Aorta (tissue), 5 donors: ENCODE measurements at places on chromosomes 1 and 21. TPM values are rescaled to one million over a fixed set of nuclear protein-coding genes. Genes with fewer than 3 reads are reported as not detected.

GRCh38 chr1:170351366-170351946 lies 180.5 kb upstream of the GORAB start:
- H3K36me3 ChIP-seq = no peaks in the 10 kb centered on the region
- no peak for DNase-seq
- no peak overlapping the region for H3K4me3 ChIP-seq
- H3K4me1 ChIP-seq = peaks cover 3% of the 10 kb centered on the region
- no peaks in the 10 kb centered on the region for H3K27me3 ChIP-seq

DNA sequence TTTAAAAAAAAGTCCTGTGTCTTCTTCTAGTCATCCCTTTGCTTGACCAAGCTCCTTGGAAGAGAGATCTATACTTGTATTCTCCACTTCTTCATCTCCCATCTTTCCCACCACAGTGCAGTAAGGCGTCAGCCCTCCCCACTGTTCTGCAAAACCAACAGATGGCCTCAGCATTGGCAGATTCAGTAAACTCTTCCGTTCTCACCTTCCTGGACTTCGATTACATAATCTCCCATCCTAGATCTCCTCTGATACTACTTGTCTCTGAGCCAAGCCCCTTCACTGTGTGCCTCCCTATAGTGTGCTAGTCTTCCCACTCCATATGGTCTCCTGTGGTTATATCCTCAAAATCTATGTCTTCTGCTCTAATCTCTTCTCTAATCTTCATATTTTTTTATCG lies 1.6 kb upstream of the COLGALT2 start:
- DNase-seq = no peak
- no peaks in the 10 kb centered on the region for H3K36me3 ChIP-seq
- H3K4me1 ChIP-seq = no peaks in the 10 kb centered on the region
- no peaks in the 10 kb centered on the region for H3K27me3 ChIP-seq

- no peak overlapping the region for H3K4me3 ChIP-seq
- no peaks in the 10 kb centered on the region for H3K4me1 ChIP-seq
- no peak overlapping the region for H3K27ac ChIP-seq
- H3K27me3 ChIP-seq = no peaks in the 10 kb centered on the region
- no peaks in the 10 kb centered on the region for H3K36me3 ChIP-seq
These were observed 71.5 kb upstream of the NR5A2 start for GRCh38 chr1:199956005-199956404.

DNA sequence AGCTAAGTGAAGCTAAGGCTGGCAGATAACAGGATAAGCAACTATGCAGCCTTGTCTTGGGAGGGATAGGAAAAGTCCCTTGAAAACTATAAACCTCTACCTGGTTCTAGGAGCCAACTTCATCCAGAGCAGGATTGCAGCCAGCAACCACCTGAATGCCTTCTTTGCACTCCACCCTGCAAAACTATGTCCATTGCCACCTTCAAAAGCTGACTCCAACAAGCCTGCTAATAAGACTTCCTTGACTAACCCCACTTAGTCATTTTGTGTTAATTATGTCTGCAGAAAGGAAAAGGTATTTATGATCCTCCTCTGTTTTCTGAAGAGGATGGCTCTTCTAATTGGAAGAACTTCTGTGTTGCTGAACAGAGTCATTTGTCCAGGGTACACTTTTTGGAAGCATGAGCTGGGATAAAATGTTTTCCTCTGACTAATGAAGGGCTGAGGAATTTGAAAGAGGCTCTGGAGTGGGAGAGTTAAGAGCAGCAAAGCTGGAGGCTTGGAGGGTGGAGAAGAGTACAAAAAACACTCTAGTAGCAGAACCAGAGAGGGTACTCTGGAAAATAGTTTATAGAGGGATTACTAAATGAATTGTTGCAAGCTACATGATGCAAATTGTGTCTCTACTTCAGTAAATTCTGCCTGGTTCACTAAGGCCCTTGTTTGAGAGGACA lies 9.6 kb upstream of the RIMKLA start:
- no peak overlapping the region for H3K4me3 ChIP-seq
- no peaks in the 10 kb centered on the region for H3K4me1 ChIP-seq
- peaks cover 2% of the 10 kb centered on the region for H3K27me3 ChIP-seq
- DNase-seq = no peak
- no peak overlapping the region for H3K27ac ChIP-seq
- no peaks in the 10 kb centered on the region for H3K36me3 ChIP-seq

DNA sequence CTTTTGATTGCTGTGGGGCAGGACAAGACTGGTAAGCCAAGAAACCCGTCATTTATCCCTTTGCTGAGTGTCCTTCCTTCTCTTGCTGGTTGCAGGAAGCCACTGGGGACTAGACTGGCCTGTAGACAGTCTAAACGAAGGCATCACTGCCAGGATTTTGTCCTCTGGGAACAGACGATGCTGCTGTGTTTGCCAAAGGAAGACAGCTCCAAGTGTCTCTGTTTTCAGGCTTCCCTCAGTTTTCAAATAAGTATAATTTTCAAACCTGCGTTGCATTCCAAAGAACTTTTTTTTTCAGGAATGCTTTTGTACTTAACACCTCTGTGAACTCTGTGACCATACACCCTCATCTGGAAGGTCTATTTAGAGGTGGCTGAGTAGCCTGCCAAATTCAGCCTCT lies 269.4 kb downstream of the HLX start:
- H3K4me1 ChIP-seq = no peaks in the 10 kb centered on the region
- H3K27ac ChIP-seq = no peak overlapping the region
- H3K4me3 ChIP-seq = no peak overlapping the region
- no peak for DNase-seq
- H3K36me3 ChIP-seq = no peaks in the 10 kb centered on the region

- no peak overlapping the region for H3K27ac ChIP-seq
- H3K36me3 ChIP-seq = no peaks in the 10 kb centered on the region
- H3K27me3 ChIP-seq = no peaks in the 10 kb centered on the region
- H3K4me3 ChIP-seq = no peak overlapping the region
- no peaks in the 10 kb centered on the region for H3K4me1 ChIP-seq
These were observed 61.8 kb upstream of the GRHL3 start for GRCh38 chr1:24257373-24257772.

- H3K27ac ChIP-seq = peak overlapping the region; percentile 62
- peaks cover 3% of the 10 kb centered on the region for H3K4me1 ChIP-seq
- H3K27me3 ChIP-seq = no peaks in the 10 kb centered on the region
- H3K4me3 ChIP-seq = no peak overlapping the region
These were observed 1.4 kb downstream of the NIT1 start for GRCh38 chr1:161119092-161119903.

- no peak overlapping the region for H3K4me3 ChIP-seq
- no peaks in the 10 kb centered on the region for H3K4me1 ChIP-seq
- no peaks in the 10 kb centered on the region for H3K36me3 ChIP-seq
- H3K27ac ChIP-seq = no peak overlapping the region
- H3K27me3 ChIP-seq = no peaks in the 10 kb centered on the region
These were observed 132.7 kb downstream of the RUNX1 start for GRCh38 chr21:34916446-34916845.

DNA sequence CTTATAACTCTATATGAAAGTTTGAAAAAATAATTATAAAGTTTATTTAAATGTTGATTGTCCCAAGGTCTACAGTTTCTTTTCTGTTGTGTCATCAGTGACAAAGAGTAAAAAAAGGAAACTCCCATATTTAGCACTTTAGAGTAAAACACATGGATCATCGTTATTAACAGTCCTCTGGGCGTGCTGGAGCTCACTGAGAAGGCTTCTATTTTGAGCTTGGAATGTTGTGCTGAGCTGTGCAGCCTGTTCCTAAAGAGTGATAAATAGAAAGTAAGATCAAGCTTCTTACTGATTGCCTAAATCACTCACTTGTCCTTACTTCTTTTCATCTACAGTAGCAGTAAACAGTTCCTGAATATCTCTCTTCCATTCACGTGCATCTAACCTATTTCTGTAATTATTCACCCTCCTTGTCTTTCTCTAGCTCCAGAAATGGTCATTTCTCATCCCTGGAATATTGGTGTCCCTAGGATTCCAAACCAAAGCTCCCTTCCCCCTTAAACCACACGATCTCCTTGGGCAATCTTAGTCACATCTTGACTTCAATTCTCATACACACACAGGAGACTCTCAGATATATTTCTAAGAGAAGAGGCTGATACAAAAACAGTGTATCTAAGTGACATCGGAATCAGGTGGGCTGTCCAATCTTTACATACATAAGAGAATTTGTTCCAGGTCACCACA lies 11.9 kb downstream of the GBP5 start:
- DNase-seq = no peak
- H3K4me1 ChIP-seq = no peaks in the 10 kb centered on the region
- H3K36me3 ChIP-seq = no peaks in the 10 kb centered on the region
- no peak overlapping the region for H3K4me3 ChIP-seq
- no peaks in the 10 kb centered on the region for H3K27me3 ChIP-seq

GRCh38 chr1:188670837-188671236 lies 1806.8 kb downstream of the BRINP3 start:
- no peaks in the 10 kb centered on the region for H3K27me3 ChIP-seq
- no peaks in the 10 kb centered on the region for H3K36me3 ChIP-seq
- DNase-seq = no peak
- no peak overlapping the region for H3K27ac ChIP-seq

DNA sequence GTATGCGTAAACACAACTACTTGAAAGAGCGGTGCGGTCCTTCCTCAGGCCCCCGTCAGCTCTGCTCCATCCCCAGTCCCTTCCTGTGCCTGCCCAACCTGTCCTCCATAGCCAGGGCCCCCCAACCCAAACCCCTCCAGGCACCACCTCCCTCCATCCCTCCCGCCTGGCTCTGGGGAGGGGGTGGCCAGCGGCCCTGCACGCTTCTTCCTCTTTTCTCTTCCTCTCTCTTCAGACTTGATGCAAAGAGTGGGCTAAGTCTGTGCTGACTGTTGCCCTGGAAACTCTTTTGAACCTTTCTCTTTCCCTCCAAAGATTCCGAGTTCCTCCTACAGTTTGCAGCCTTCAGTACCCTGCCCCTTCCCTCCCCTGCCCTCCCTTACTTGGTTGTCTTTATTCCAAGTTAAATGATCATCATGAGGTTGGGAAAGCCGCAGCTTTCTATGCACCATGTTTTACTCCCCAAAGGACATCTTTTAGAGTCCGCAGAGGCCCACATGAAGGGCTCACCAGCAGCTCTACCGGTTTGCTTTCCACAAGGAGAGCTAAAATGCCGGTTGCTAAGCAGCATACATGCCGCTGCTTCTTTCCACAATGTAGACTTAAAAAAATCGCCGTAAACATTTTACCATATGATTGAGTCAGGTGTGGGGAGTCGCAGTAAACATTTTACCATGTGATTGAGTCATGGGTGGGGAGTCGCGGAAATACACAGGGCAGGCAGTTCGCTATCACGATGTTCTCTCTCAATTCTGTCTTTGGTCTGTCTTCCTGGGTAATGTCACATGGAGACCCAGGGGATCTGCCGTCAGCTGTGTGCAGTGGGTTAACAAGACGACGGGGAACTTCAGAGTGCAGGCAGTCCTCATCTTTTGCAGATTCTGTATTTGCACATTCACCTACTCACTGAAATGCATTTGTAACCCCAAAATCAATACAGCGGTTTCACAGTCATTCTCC lies 525.3 kb downstream of the KIF26B start:
- H3K36me3 ChIP-seq = no peaks in the 10 kb centered on the region
- H3K4me1 ChIP-seq = no peaks in the 10 kb centered on the region
- H3K27ac ChIP-seq = no peak overlapping the region
- H3K4me3 ChIP-seq = no peak overlapping the region

DNA sequence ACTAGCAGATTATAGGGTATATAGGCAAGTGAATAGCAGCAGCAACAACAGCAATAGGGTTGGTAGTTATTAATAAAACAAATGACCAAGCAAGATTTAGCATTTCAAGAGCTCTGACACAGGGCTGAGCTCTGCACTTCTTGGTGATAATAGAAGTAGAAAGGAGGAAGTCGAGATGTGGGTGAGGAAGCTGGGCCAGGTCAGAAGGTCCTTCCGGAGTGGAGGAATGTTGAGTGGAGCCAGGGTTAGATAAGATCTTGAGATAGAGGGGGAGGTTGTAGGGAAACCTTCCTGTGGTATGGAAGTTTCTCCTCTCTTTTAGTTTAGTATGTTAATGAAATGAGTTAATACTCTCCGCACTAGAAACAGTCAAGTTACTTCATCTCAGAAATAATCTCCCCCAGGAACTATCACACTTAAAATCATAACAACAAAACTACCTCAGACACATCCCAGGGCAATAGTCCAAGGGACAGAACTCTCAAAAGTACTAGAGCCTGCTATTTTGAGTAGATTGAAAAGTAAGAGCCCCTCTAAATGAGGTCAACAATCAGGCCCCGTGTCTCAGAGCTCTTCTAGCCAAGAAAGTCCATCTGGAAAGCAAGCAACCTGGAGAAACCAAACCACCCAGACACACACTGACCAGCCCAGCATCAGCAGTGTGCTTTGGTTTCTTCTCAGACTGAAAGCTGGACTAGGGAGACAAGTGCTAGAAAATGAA lies 45.4 kb upstream of the ATP1B1 start:
- H3K4me3 ChIP-seq = no peak overlapping the region
- peak; percentile 57 for DNase-seq
- no peaks in the 10 kb centered on the region for H3K4me1 ChIP-seq

- no peaks in the 10 kb centered on the region for H3K36me3 ChIP-seq
- DNase-seq = no peak
- H3K4me1 ChIP-seq = no peaks in the 10 kb centered on the region
- no peak overlapping the region for H3K27ac ChIP-seq
These were observed 252.0 kb downstream of the RHOU start for GRCh38 chr1:228987286-228987685.

DNA sequence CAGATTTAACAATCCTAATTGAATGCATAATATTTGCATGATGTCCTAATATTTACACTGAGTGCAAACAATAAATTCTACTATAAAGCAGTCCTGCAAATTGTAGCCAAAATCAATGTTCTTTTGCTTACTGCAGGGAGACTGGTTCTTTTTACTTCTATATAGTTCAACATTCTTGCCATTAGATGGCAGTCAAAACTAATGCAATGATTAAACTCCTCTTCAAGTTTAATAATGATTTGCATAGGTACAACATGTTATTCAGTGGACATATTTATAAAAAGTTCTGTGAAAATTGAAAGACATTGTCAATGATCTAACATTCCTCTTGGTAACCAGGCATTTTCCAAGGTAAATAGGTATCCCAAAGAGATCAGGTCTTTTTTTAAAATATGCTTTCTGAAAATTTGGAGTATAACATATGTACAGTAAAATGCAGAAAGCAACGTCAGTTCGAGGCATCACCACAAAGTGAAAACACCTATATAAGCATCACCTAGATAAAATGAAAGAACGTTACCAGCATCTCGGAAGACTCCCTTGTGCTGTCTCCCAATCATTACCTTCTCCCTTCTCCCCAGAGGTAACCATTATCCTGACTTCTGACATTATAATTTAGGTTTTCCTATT lies 9.8 kb upstream of the FNBP1L start:
- H3K27ac ChIP-seq = no peak overlapping the region
- H3K27me3 ChIP-seq = peaks cover 2% of the 10 kb centered on the region
- no peaks in the 10 kb centered on the region for H3K4me1 ChIP-seq

- H3K4me3 ChIP-seq = no peak overlapping the region
- no peak for DNase-seq
- H3K27me3 ChIP-seq = no peaks in the 10 kb centered on the region
These were observed 10.7 kb upstream of the PTBP2 start for GRCh38 chr1:96710708-96711477.

GRCh38 chr1:207993477-207994445 lies 82.8 kb upstream of the CD34 start:
- no peak for DNase-seq
- H3K36me3 ChIP-seq = no peaks in the 10 kb centered on the region
- H3K27ac ChIP-seq = no peak overlapping the region
- H3K4me1 ChIP-seq = no peaks in the 10 kb centered on the region
- no peaks in the 10 kb centered on the region for H3K27me3 ChIP-seq

SLAMF1 gene
- total RNA-seq = 1.6 TPM

CR2 gene
- not detected for total RNA-seq

SLC35E2B gene
- total RNA-seq = 25.2 TPM

DESI2 gene
- 35.4 TPM for total RNA-seq

ADCY10 gene
- 0.16 TPM for total RNA-seq

BRDT gene
- total RNA-seq = not detected

LCE6A gene
- total RNA-seq = not detected

TDRD10 gene
- 3.8 TPM for total RNA-seq

NFASC gene
- 36.2 TPM for total RNA-seq

KCNK1 gene
- total RNA-seq = 5.9 TPM

CADM3 gene
- total RNA-seq = 10.9 TPM

FASLG gene
- 0.33 TPM for total RNA-seq
